ENCODE measurements at places on chromosomes 6 and 20.

DNA sequence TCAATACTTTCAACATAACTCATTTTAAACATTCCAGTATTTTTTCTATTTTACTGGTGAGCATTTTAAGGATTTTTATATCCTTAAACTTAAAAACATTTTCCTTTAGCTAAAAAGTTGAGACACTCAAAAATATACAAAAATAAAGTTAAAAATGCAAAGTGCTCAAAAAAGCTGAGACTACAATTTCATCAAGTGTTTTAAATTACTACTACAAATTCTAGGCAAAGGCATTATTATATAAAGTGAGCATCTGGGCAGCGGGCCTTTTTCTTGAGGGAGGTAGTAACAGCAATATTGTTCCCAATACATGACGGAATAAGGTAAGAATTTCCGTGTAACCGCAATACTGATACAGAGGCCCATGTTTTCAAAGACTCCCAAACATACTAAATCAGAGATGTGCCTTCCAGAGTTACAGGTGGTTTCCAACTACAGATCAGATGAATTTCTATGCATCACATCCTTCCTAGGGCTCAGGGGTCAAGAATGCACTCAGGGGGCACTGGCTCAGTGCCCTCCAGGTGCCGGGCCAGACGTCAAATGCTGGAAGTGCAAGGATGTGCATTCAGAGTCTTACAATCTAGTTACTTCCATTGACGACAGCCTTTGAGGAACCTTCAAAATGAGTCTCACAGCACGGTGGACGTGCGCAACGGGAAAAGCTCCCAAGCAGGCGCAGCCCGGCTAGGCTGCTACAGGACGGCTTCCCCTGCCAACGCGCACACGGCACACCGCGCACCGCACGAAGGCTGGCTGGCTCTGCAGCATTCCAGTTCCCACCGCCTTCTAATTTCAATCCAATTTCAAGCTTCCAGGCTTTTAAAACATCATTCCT is 1.7 kb downstream of the PHF10 start:
- DNase-seq = peak; percentile 47

- no peak for DNase-seq
Measured at GRCh38 chr6:41288030-41288753, 1.7 kb upstream of the TREM1 start.

GRCh38 chr6:20658516-20658915 is 124.3 kb downstream of the CDKAL1 start:
- DNase-seq = no peak

DNA sequence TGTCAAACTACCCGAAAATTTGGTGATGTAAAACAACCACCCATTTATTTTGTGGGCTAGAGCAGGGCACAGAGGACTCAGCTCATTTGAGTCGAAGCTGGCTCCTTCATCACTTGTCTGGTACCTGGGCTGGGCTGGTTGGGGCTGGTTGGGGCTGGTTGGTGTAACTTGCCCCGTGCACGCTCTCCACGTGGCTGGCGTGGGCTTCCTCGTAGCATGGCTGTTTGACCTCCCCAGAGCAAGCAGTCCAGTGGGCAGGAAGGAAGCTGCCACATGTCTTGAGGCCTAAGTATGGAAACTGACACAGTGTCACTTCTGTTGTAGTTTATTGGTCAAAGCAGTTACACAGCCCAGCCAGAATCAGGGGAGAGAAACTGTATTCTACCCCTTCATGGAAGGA is 27.1 kb downstream of the BCAS4 start:
- DNase-seq = no peak

- DNase-seq = no peak
Measured at GRCh38 chr6:10382322-10382721, 32.6 kb downstream of the TFAP2A start.

DNA sequence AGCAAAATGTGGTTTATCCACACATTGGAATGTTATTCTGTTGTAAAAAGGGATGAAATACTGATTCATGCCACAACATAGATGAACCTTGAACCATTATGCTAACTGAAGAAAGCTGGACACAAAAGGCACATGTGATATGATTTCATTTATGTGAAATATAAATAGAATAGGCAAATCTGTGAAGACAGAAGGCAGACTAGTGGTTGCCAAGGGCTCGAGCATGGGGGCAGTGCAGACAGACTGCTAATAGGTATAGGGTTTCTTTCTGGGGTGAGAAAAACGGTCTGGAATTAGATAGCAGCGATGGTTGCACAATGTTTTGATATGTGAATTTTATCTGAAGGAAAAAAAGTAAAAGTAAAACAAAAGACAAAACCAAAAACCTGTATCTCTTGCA is 54.6 kb upstream of the FNDC1 start:
- DNase-seq = no peak

DNA sequence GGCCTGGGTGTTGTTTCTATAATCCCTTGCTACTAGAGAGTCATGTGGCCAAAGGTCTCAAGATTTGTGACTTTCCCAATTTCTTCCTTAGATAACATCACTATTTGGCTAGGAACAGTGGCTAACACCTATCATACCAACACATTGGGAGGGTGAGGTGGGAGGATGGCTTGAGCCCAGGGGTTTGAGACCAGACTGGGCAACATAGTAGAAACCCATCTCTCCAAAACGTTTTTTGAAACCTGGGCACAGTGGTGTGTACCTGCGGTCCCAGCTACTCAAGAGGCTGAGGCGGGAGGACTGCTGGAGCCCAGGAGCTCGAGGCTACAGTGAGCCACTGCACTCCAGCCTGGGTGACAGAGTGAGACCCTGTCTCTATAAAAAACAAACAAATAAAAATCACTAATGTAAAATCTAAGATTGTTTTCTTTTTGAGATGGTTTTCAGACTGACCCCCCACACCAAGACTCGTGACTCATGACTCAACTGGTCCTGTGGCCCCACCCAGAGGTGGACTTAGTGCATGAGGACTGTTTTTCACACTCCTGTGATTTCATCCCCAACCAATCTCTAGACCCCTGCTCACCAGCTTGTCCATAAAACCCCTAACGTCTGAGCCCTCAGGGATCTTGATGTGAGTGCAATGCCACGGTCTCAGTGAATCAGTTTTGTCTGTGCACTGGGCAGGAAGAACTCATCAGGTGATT is 48.3 kb upstream of the KIF16B start:
- no peak for DNase-seq

- no peak for DNase-seq
Measured at GRCh38 chr6:1602049-1602713, 7.5 kb upstream of the FOXC1 start.

DNA sequence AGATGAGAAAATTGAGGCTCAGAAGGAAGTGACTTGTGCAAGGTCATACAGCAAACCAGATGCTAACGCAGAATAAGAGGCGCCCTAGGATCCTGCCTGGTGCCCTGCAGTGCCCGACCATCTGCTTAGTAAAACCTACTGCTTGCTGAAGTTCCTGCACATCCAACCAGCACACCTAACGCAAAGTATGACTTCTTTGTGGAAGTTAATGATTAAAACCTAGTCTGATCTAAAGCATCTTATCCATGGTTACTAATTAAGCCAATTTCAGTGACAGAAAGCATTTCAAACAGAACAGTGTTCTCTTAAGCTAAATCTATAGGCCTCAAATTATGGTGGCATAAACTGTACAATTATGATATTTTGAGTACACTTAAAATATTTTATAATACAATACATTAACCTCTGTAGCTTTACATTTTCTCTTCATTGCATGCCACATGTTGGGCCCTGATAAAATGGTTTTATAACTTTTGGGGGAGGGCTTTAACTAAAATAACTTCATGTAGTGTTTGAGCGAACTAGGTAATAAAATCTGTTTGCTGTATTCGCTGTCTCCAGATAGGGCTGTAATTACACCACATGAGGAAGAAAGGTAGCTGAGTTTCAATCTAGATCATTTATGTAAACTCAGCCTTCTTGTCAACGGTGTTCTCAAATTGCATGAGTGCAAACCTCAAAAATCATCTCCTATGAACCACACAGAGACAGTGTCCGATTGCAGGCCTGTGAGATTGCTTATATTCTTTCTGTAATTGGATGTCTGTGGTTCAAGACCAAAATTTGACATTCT is 37.5 kb upstream of the BEND3 start:
- DNase-seq = no peak

DNA sequence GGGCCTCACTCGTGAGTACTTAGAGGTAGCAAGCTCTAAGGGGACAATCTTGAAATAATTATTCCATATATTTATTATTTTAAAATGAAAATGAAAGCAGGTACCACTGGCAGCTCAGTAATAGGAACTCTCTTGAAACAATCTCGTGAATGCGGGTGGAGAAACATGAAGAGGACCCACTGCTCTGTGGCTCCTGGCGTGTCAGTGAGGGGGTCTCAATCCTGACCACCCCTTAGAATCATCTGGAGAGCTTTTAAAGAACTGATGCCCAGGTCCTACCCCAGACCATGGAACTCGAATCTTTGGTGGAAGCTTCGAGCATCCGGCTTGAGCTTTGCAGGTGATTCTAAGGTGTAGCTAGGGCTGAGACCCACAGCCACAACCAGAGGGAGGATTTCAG is 23.9 kb upstream of the PXDC1 start:
- DNase-seq = no peak

DNA sequence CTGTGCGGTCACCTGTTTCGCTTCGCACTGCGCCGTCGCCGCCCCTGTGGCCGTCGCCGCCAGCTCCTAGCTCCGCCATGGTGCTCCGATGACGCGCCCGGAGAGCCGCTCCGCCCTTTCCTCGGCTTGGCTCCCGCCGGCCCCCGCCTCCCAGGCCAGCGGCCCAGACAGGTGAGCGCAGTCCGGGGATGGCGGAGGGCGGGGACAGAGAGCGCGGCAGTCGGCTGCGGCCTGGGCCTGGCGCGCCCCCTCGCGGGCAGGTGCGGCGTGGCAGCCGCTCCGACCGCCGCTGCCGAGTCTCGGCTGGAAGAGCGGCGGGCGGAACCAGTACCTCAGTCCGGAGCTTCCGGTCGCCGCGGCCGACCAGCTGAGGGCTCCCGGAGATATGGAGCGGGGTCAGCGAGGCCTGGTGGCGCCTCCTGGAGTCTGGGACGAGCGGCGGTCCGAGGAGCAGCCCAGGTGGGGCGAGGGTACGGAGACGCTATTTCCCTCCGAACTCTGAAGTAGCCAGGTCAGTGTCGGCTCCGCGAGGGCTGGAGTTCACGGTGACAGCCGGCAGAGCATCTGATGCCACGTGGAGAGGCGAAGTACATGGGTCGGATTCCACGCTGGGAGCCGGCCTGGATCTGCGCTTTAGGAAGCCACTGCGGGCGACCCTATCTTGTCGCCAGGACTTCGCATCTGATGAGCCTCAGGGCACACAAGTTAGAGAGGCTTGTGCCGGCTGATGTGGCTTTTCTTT is at the start of gene MAP7:
MAP7 (minus strand) TSS at position 93 of the 742 bp plus-strand sequence; CDS start at position 79, 14 bp downstream.
- no peak for DNase-seq

- DNase-seq = no peak
Measured at GRCh38 chr6:139533573-139534471, 159.4 kb upstream of the CITED2 start.

DNA sequence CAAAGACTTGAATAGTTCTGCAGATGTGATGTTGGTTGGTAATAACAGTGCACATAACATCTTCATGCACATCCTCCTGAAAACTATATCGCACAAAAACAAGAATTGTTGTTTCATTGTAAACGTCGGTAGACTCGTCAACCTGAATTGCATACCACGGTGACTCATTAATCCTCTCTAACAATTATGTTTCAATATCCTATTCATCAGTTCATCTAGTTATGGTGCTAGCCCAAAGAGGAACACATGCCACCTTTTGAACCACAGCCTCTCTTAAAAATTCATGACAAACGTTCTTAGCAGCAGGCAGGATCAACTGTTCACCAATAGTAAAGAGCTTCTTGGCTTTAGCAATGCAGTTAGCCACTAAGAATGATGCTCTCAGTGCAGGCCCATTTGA is 25.0 kb downstream of the CRYBG1 start:
- no peak for DNase-seq

DNA sequence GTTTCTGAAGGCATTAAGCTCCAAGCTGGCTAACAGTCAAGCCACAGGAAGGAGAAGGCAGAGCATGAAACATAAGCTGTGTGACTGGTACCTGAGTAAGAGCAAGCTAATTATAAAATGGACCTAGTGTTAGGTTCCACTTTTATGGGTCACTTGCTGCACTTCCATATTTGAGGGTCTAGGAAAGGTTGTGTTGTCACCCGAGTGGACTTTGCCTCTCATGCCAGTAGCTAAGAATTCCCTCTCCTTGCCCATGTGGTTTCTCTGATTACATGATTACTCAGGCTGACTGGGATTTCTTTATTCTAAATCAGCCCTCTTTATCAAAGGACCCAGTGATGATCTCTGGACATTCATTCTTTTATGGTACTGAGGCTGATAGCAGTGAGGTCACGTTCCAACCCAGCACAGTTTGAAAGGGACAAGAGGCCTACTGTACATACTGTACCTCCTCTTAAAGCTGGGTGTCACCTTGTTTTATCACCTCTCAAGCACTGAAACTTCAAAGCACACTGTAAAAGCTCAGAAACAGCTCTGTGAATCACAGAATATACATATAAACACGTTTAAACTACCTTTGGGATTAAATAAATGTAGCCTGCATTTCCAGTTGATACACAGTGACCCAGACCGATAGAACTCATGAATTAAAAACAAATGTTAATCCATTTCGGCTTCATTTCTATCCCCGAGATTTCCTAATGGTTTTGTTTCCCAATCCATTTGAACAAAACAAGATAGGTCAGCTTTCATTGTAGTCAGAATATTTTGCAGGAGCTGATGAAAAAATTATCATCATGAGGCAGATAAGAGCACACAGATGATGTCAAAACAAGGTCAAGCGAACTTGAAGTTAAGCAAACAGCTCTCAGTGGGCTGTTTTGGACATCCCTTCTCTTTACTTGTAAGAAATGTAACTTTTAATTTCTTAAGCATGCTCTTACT is 96.5 kb downstream of the ALDH8A1 start:
- DNase-seq = no peak

GRCh38 chr20:4415281-4415680 is 306.4 kb upstream of the PRND start:
- DNase-seq = no peak

- DNase-seq = peak; percentile 55
Measured at GRCh38 chr20:41329435-41330342, 10.9 kb upstream of the LPIN3 start.

- no peak for DNase-seq
Measured at GRCh38 chr6:118523216-118523615, 24.9 kb upstream of the PLN start.

- no peak for DNase-seq
Measured at GRCh38 chr6:170286246-170286933, 4.5 kb downstream of the DLL1 start.
